D721Med (cell line): ENCODE measurements at places on chromosomes 11 and 22.

GRCh38 chr11:289712-290620 is 1.0 kb downstream of the PGGHG start:
- no peak for DNase-seq

GRCh38 chr11:86068138-86068871 is 579 bp downstream of the PICALM start:
- DNase-seq, result no peak

DNA sequence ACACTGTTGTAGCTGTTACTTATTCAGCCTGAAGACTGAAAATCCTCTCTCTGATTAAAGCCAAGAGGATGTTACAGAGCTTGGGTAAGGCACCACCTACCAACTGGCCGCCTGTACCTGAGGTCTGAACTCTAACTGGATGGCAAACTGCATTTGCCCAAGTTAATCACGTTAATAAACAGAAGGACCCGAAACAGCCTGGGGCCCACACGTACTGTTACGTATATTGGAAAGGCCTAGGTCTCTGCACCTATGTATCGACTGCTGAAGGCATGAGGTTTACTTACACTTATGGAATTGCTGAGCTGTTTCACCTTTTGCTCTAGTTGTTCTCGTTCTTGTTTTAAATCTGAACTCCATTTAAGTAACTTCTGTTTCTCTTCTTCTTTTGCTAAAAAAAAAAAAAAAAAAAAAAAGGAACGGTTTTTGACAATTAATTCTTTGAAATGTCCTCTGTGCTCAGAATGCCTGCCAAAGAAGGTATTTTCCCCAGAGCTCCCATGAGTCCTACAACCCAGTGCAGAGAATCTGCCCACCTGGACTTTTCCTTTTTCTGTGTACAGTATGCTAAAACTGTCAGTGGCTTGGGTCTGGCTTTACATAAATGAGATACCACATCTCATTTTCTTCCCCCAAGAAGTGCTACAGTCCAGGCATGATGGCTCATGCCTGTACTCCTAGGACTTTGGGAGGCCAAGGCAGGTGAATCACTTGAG is 13.1 kb downstream of the LARGE2 start:
- no peak for DNase-seq

DNA sequence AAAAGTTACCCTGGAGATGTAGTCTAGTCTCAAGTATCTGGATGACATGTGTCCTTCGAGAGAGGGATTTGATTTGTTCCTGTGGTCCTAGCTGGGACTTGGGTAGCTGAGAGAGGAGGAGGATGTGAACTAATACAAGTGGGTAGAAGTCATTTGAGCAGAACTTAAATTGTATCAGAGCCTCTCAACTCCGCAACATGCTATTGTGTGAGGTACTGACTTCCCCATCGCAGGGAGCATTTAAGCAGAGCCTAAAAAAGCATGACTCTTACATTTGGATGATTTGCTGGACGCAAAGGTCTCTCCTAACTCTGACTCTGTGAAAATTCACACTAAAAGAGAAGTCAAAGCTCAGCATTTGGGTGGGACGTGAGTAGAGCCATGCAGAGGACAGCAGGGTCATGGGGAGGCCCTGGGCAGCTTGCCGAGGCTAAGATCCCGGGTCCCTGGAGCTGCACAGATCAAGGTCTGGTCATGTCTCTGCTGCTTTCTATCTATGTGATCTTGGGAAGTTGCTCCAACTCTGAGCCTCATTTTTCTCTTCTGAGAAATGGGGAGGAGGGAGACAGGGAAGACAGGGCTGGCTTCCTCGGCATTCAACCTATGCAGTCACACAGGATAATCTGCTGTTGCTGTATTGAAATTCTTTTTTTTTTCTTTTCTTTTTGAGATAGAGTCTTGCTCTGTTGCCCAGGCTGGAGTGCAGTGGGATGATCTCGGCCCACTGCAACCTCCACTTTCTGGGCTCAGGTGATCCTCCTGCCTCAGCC is 44.9 kb downstream of the CD82 start:
- DNase-seq, result no peak

DNA sequence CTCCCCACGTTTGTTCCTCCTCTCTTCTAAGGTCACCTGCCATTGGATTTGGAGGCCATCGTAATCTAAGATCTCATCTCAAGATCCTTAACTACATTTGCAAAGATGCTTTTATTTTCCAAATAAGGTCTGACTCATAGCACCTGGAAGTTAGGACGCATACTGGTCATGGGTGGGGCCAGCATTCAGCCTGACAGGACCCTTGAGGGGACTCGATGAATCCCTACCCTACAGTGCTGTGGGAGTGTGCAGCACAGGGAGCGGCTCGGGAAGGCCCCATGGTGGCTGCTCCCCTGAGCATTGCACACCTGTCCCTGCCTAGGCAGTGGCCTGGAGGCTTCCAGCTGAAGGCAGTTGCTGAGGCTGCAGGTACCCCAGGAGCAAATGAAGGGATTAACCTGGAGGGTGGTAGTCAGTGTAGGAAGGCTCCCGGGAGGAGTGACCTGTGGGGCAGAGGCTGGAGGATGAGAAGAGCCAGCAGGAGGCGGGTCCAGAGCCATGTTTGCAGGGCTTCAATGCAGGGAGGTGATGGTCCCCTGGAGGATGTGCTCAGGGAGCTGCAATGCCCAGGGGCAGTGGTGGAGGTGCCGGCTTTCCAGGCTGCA is 362.2 kb downstream of the CTTN start:
- no peak for DNase-seq

DNA sequence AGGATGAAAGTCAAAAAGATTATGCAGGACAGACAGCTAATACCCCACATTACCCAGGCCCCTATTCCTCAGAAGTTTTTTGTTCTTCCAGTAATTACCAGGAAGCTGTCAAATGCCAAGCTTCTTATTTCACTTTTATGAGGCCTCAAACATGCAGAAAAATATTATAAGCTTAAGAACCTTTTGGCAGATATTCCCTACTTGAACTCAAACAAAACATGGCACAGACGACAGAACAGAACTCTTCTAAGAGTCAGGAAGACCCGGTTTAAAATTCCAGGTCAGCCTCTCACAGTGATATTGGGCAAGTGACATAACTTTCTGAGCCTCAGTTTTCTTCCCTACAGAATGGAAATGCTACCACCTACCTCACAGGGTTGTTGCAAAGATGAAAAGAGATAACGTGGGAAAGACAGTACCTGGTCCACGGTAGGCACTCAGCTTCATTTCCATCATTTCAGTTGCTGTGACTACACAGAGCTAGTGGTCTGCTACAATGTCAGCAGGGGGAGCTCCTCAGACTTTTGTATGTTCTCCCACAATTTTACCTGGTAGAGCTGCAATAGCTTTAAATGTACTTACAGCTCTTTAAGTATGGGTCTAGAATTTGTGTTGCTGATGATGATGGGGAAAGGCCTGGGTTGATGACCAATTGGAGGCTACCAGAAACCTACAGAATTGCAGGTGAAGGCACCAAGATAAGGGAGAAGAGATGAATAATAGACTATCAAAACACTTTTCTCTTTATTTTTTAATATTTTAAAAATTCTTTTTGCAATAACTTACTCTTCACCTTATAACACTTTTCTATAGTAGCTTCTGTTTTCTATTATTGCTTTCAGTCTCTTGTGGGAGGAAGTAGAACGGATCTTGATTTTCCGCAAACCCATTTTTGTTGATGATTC is 98.3 kb upstream of the CHRM4 start:
- peak; percentile 23 for DNase-seq

DNA sequence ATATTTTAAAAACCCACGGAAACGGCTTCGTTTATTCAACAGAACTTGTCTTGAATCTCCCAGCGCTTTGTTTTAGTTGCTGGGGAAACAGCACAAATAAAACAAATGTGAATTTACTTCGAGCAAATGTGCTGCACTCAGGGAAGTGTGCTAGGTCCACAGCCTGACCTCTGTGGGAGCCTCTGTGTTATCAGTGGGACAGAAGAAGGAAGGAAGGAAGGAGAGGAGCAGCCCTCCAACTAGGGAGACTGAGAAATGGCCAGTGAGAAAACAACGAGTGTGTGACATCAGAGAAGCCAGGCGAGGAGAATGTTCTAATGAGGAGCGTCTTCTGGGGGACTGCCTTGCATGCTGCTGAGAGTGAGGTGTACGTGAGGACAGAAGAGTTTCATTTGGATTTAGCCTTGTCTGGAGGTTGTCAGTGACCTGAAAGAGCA is 42.7 kb downstream of the PPP6R3 start:
- no peak for DNase-seq

- no peak for DNase-seq
These were observed 12.9 kb downstream of the USP28 start for GRCh38 chr11:113862435-113862834.

DNA sequence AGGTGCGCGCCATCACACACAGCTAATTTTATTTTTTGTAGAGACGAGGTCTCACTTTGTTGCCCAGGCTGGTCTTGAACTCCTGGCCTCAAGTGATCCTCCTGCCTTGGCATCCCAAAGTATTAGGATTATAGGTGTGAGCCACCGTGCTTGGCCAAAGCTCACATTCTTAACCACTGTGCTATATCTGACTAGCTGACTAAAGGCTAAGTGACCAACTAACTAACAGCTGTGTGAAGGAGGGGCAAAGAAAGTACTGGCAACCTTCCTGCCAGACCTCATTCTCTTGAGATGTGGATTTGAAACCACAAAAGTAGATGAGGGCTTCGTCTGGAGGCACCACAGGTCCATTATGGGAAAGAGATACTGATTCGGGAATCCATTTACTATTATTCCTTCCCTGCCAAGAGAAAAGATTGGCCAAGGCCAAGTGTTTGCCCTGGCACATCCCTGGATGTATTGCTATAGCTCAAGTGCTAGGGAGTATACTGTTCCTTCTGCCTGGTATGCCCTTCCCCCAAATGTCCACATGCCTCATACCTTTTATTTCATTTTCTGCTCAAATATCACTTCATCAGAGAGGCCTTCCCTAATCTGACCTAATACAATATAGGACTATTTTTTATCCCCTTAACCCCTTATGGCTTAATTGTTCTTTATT is 52.7 kb upstream of the RRM1 start:
- DNase-seq, result no peak

- no peak for DNase-seq
These were observed 471 bp upstream of the AHNAK start for GRCh38 chr11:62546929-62547625.

DNA sequence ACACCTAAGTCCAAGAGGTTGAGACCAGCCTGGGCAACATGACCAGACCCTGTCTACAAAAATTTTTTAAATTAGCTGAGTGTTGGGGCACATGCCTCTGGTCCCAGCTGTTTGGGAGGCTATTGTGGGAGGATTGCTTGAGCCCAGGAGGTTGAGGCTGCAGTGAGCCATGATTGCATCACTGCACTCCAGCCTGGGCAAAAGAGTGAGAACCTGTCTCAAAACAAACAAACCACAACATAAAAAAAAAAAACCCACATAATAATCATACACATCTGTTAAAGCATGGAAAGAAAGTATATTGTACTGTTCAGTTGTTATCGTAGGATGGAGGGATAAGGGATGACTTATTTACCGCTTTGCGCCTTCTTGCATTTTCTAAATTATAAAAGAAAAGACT is 35.9 kb upstream of the GRK2 start:
- no peak for DNase-seq

DNA sequence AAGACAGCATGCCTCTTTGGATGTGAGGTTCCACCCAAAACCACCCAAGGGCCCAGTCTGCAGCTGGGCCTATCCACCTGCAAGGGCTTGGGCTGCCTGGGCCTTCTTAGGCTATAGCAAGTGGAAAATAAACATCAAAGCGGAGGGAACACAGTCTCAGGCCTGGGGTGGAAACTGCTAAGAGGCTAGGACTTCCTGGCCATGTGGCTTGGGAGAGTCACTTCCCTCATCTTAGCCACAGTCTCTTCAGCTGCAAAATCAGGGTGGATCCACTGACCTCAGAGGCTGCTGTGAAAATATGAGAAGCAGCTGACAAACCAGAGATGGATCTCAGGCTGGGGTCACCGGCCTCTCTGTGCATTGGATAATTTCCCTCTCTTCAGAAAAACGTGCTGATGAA is 30.6 kb upstream of the TFIP11 start:
- DNase-seq, result no peak

- no peak for DNase-seq
These were observed 21.7 kb upstream of the PRDM10 start for GRCh38 chr11:130024361-130024760.

DNA sequence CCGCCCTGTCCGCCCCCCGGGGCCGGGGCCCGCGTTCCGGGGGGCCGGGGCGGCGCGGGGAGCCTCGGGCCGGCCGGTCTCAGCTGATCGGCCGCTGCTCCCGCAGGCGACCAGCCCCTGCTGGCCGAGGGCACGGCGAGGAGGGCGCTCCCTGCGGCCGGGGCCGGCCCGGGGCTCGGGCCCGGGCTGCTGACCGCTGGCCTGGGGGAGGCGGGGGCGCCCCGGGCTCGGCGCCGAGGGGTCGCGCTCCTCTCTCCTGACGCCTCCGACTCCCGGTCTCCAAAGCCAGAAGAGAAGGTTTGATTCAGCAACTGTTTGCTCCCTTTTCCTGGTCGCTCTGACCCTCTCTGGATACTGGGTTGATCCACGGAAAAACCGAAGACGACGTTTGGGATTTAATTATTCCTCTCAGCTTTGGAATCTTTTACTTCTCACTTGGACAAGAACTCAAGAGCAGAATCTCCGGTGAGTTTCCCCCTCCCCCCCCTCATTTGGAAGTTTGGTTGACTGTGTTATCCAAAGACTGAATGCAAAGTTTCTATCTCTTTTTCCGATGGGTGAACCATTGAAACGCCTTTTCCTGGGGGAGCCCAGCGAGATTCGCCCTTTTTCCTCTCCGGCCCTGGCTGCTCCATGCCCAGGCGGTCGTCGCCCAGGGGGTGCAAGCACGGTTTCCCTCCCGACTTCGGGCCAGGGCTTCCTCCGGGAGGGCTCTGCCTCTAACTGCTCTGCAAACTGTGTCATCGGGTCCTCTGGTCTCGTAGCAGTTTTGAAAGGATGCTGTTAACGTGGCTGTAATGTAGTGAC is 725 bp downstream of the KDM2A start:
- DNase-seq, result no peak

DNA sequence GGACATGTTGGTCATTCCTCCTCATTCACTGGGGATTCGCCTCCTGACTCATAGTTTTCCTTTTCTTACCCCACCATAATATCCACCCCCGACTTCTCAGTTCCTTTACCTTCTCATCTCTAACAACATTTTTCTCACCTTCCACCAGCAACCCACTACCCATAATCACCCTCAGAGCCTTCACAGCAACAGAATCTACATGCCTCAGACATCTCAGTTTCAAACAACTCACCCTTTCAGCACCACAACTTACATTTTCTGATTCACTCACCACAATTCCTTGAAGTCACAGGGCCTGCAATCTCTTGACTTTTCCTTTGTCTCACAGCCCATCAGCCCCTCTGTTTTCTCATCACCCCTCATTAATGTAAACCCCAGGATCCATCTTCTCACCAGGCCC is 2.3 kb upstream of the MTNR1B start:
- DNase-seq, result no peak

- DNase-seq, result no peak
These were observed 34.0 kb downstream of the IRAG1 start for GRCh38 chr11:10659339-10660216.

DNA sequence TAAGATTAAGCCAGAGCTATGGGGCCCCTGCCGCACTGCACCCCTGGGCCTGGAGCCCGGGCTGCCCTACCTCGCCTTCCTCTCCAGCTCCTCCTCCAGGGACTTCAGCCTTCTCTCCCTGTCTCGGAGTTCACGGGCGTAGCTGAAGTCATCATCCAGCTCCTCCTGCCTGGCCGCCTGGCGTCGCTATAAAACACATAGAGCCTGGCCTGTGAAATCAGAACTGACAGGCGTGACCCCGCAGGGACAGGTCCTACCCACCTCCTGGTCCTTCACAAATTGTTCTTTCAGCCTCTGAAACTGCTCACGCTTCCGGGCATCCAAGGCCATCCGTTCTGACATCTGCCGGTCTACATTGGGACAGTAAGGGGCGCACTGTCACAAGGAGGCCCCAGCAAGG is 20.8 kb downstream of the TUBGCP6 start:
- DNase-seq, result no peak
